Stimulated activated CD8-positive, alpha-beta memory T cell treated with anti-CD3 and anti-CD28 coated beads, Interleukin-7, amount 100 ng/mL, for 4 hours (primary cell): ENCODE measurements at places on chromosomes 7 and 10.

DNA sequence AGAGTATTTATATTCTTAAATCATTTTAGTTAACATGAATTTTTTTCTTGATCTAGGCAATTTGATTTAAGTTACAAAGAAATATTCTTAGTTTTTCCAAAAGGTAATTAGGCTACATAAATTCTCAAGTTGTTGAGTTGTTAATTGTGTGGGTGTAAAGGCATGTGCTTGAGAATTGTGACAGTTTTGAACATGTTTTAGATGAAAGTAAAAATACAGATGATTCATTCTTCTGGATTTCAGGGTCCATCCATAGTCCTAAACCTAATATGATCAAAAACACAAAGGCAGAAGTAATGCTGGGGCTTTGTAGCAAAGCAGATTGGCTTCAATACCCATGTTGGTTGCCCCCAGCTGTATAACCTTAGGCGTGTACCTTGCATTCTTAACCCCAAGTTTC lies 127.9 kb downstream of the CPED1 start:
- no peak for DNase-seq

GRCh38 chr10:80204677-80205476 lies 460 bp downstream of the ANXA11 start:
- no peak for DNase-seq

DNA sequence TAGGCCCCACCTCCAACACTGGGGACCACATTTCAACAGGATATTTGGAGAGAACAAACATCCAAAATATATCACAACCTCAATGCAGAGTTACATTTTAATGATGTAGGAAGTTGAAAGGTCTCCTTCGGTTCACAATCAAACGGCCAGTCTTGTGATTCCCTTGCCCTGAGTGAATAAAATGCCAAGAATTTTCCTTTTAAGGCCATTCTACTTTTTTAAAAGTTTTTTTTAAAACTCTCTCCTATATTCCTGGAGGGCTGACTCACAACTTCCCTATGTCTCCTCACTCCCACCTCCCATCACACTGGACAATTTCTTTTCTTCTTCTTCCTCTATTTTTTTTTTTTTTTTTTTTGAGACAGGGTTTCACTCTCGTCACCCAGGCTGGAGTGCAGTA lies 693.6 kb upstream of the AUTS2 start:
- DNase-seq = no peak

DNA sequence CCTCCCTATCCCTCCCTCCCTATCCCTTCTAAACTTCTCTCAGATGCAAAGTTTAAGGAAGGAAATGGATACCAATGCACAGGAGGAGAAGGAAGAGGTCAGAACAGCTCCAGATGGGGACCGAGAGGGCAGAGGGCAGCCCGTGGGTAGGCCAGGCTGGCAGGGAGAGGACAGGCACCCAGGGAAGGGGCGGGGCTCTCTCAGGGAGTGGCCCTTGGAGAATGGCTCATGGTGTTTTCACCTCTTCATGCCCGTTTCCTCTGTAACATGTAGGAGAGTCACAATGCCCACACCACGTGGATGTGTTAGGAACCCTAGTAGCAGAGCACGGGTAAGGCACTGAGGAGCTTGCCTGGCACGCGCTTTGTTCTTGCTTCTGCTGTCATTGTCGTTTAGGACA lies 264.5 kb downstream of the CELF2 start:
- no peak for DNase-seq

- DNase-seq = no peak
Observed at GRCh38 chr7:121275204-121275603, 53.6 kb upstream of the WNT16 start.

GRCh38 chr7:102279537-102280400 lies 6.9 kb upstream of the SH2B2 start:
- no peak for DNase-seq

DNA sequence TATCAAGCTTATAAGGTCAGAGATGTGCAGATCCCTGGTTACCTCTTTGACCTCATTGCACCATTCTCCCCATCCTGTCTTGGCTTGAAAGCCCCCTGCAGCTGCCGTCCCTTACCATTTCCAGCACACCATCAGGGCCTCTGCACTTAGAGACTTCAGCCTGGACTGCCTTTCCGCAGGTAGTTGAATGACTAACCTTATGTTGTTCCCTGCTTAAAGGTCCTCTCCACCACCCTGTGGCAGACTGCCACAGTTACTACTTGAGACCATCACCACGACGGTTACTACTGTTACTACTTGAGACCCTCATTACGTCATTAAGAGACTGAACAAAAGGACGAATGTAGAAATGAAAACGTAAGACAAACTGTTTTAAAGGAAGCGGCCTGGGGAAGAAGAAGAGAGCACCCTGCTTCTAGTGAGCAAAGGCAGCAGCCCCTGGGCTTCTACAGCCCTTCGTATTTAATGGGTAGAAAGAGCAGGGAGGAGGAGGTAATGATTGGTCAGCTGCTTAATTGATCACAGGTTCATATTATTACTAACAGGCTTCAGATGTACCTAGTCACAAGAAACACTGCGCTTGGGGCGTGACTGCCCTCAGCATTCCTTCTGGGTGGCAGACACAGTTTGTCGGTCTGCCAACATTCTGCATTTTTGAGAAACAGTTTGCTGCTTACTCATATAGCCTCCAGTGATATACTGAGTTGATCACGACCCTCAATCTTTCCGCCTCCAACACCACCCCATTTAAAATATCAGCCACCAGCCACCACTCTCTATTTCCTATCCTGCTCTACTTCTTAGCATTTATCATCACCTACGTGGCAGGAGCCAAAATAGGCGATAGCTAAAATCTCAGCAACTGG lies 74.1 kb upstream of the PARD3 start:
- DNase-seq = no peak

GRCh38 chr7:135744938-135745702 lies 3.5 kb downstream of the FAM180A start:
- no peak for DNase-seq

- no peak for DNase-seq
Observed at GRCh38 chr10:51766423-51767102, 67.2 kb upstream of the CSTF2T start.

DNA sequence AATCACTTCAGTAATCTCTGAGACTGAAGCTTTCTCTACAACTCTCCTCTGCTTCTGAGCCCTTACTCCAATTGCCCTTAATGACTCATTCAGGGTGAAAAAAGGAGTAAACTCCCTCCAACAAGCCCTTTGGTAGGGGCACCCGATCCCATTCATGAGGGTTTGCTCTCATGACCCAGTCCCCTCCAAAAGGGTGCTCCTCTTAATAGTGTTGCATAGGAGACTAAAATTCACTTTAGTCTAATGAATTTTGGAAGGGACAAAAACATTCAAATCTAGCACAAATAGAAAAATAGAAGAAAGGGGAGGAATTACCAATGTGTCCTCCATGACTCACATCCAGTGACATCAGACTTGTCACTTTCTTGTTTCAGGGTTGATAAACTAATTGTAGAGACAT lies 66.2 kb upstream of the CCNY start:
- no peak for DNase-seq

GRCh38 chr10:76774987-76775603 lies 862.5 kb downstream of the KCNMA1 start:
- no peak for DNase-seq

- DNase-seq = no peak
Observed at GRCh38 chr7:18144166-18144565, 116.5 kb upstream of the PRPS1L1 start.
